ENCODE measurements at places on chromosomes 12 and 14.

GRCh38 chr12:116962783-116963356 lies 52.1 kb downstream of the FBXW8 start:
- ATAC-seq, result no peak

DNA sequence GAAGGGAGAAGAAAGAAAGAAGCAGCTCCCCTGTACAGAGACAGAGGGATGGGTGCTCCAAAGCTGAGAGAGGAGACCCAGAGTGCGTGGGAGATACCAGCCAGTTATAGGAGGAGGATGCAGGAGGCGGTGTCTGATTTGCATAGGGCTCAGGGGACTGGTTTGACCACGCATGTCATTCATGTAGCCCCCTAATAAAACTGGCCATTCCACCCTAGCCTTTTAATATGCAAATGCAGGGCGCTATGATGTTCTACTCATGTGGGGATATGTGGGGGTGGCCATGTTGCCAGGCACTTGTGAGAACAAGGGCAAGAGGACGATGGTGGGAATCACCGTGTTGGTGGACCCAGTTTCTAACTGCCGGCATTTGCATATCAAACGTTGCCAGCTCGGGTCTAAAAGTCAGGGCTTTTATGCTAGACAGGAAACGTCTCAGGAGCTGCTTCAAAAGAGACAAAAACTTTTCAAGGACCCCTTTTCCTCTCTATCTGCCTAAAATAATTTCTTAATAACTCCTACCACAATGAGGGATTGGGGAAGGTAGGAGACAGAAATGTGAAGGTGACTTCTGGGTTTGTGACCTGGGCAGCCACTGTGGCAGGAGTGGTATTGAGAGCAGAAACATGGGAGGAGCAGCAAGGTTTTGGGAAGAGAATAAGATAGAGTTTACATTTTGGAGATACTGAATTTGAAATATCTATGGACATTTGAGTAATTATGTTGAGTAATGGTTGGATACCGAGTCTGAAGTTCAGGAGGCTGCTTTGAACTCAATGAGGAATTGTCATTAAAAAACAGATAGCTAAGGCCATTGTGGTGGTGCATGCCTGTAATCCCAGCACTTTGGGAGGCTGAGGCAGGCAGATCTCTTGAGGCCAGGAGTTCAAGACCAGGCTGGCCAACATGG lies 2.2 kb upstream of the ATXN3 start:
- ATAC-seq, result no peak

GRCh38 chr12:9634969-9635754 lies 27.4 kb upstream of the KLRB1 start:
- ATAC-seq, result no peak

GRCh38 chr12:123085730-123086487 lies 65.0 kb downstream of the PITPNM2 start:
- peak; percentile 46 for ATAC-seq

DNA sequence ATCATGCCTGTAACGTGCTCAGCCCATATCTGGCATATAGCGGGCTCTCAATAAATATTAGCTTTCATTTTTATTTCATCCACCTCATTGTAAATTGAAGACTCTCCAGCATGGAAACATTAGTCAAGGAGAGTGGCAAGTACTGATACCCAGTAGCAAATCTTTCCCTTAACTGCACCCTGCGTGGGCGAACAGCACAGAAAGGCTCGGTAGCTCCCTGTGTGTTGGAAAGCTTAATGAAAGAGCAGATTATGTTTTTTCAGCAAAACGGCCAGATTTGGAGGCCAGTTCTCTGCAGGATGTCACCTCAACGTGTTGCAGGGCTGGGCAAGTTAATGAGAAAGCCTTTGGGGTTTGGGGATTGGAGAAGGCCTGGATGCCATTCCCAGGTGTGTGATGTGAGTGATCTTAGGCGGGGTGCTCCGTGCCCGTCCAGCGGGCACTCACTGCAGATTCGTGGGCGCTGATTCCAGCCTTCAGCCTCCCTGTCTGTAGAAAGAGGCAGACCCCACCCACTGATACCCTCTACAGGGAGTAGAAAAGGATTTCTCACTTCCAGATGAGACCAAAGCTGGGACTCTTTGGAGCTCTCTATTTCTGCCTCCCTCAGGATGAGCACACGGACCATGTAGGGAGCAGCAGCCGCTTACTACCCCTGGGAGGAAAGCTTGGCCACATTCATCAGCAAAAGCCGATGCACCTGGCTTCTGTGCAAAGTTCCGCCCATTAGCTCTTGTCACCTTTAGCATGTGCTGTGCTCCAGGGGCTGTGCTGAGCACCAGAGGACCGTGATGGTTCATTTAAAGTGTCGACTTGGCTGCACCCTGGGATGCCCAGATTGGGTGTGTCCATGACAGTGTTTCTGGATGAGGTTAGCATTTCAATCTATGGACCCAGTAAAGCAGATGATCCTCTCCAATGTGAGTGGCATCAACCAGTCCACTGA lies 29.1 kb downstream of the C14orf132 start:
- no peak for ATAC-seq
